Suppressor macrophage treated with lipopolysaccharide for 4 hours (primary cell): ENCODE measurements at places on chromosomes 7 and 10.
A peak's percentile ranks its signal among the peaks of the same experiment; 100 is the strongest.

GRCh38 chr7:74672343-74672915, 14.9 kb downstream of the GTF2I start:
- no peak for DNase-seq

GRCh38 chr7:37728747-37729146, 45.2 kb downstream of the GPR141 start:
- peak; percentile 79 for DNase-seq

GRCh38 chr7:144987686-144988085, 151.8 kb upstream of the TPK1 start:
- DNase-seq = no peak

DNA sequence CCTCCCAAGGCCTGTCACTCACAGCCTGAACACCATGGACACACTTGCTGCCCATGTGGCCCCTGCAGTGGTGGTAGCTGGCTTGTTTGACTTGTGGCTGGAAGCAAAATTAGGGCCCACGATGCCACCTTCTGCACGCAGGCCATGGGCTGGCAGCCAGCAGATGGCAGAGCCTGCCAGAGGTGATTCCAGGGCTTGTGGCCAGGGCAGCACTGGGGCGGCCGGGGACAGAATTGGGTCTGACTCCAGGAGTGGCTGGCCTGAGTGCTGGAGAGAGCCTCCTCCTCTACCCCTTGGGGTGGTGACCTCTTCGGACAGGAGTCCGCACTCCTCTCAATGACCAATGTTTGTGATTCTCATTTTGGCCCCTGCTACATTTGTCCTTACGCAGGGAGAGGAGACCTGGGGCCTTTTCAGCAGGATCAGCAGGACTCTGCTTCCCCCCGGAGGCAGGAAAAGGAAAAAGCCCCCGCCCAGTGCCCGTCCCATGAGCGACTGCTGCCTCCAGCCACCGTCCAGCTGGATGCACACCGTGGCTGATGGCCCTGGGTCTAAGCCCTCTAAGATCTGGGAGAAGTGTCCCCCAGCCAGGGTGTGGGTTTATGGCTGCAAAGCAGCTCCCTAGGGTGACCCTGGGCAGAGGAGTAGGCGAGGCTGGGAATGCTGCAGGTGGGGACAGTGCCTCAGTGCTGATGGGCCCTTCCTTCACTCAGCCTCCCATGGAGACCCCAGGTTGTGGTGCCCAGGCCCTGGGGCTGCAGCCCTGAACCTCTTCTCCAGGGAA, 26.5 kb downstream of the DNAJB12 start:
- peak; percentile 62 for DNase-seq

GRCh38 chr10:102230861-102231356, 4.8 kb downstream of the ELOVL3 start:
- peak; percentile 21 for DNase-seq

- no peak for DNase-seq
Measured at GRCh38 chr10:117360016-117360415, 15.2 kb downstream of the PDZD8 start.
